ENCODE measurements at places on chromosomes 2 and 18.

GRCh38 chr18:48946329-48946835 is 4.4 kb downstream of the SMAD7 start:
- no peak for DNase-seq

GRCh38 chr2:182245963-182246362 is 180.9 kb downstream of the PDE1A start:
- no peak for DNase-seq

- no peak for DNase-seq
These were observed 177.4 kb downstream of the SMAD2 start for GRCh38 chr18:47752796-47753645.

GRCh38 chr18:37122877-37123276 is 293.9 kb downstream of the KIAA1328 start:
- no peak for DNase-seq

Data from AG09319 (cell line).